ENCODE measurements at places on chromosomes 12 and 14.
A peak's percentile ranks its signal among the peaks of the same experiment; 100 is the strongest.

- no peak for DNase-seq
Measured at GRCh38 chr12:119772431-119772830, 104.5 kb downstream of the PRKAB1 start.

GRCh38 chr14:102610968-102611811, 18.7 kb downstream of the RCOR1 start:
- DNase-seq, result no peak

- no peak for DNase-seq
Measured at GRCh38 chr12:130299574-130299973, 38.1 kb upstream of the PIWIL1 start.

GRCh38 chr14:62776300-62776699, 269.0 kb downstream of the KCNH5 start:
- DNase-seq, result no peak

- DNase-seq, result no peak
Measured at GRCh38 chr12:105294886-105295479, 35.5 kb upstream of the C12orf75 start.

- DNase-seq, result no peak
Measured at GRCh38 chr14:81432219-81432661, 32.1 kb upstream of the STON2 start.

- peak; percentile 53 for DNase-seq
Measured at GRCh38 chr12:113048716-113049127, 7.8 kb upstream of the DTX1 start.

- DNase-seq, result no peak
Measured at GRCh38 chr12:43835264-43835655, 621 bp upstream of the TMEM117 start.

DNA sequence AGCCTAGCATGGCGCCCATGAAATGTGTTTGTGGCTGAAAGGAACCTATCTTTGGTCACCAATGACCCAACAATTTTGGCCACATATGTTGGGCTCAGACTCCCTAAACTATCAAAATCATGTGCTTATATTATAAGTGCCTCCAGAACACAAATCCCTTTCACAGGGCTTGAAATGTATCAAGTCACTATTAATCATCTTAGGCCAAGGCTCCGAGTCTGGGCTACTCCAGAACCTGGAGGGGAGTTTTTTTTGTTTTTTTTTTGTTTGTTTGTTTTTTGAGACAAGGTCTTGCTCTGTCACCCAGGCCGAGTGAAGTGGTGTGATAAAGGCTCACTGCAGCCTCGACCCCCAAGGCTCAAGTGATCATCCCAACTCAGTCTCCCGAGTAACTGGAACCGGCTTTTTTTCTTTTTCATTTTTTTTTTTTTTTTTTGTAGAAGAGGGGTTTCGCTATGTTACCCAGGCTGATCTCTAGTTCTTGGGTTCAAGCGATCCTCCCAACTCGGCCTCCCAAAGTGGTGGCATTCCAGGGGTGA, 989 bp upstream of the DRAM1 start:
- DNase-seq, result no peak

- no peak for DNase-seq
Measured at GRCh38 chr12:117646520-117646919, 285.1 kb upstream of the NOS1 start.

DNA sequence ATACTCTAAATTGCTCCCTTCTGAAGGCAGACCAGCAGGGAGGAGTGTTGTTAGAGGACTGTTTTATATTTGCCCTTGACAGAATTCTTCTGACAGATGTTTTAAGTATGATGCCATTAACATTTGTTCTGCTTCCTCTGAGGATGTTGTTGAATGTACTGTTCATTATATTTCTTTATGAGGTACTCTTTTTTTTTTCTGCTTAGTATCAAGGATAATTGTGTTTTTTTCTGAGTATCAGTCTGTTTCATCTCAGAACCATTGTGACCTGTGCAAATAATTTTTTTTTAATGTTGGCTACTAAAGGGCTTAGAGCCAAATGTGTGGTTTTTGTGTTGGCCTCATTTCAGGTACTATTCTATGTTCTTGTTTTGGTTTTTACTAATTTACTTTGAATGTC, 10.6 kb downstream of the METAP2 start:
- DNase-seq, result no peak

- DNase-seq, result no peak
Measured at GRCh38 chr12:12821975-12822374, 8.8 kb downstream of the DDX47 start.

- no peak for DNase-seq
Measured at GRCh38 chr14:65639216-65639615, 226.7 kb downstream of the FUT8 start.

GRCh38 chr12:11545484-11546330, 103.8 kb upstream of the ETV6 start:
- DNase-seq, result no peak

GRCh38 chr14:100350276-100350926, 27.3 kb downstream of the SLC25A47 start:
- DNase-seq, result no peak

DNA sequence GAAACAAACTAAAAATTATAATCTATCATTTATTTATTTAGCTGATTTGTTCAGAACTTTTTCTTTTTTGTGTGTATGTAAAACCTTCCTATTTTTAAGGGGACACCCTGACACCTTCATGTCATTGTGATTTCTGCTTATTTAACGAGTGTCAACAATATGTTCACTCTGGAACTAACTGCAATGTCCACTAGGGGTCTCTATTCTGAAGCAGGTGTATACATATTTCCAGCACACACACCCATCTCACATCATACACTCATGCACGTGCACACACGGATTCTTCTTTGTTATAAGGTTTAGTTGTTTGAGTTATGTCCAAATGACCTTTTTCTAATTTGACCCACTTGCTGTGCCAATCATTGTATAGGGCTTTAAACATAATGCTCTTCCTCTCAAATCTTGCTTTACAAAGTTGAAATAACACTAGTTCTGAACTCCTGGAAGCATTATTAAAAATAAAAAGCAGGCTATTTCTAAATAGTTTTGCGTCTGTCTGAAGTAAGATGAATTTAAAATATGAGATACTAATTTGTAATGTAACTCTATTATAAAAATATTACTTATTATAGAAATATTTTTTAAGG, 15.5 kb downstream of the E2F7 start:
- peak; percentile 39 for DNase-seq

GRCh38 chr14:52878469-52878868, 72.4 kb downstream of the FERMT2 start:
- DNase-seq, result no peak

DNA sequence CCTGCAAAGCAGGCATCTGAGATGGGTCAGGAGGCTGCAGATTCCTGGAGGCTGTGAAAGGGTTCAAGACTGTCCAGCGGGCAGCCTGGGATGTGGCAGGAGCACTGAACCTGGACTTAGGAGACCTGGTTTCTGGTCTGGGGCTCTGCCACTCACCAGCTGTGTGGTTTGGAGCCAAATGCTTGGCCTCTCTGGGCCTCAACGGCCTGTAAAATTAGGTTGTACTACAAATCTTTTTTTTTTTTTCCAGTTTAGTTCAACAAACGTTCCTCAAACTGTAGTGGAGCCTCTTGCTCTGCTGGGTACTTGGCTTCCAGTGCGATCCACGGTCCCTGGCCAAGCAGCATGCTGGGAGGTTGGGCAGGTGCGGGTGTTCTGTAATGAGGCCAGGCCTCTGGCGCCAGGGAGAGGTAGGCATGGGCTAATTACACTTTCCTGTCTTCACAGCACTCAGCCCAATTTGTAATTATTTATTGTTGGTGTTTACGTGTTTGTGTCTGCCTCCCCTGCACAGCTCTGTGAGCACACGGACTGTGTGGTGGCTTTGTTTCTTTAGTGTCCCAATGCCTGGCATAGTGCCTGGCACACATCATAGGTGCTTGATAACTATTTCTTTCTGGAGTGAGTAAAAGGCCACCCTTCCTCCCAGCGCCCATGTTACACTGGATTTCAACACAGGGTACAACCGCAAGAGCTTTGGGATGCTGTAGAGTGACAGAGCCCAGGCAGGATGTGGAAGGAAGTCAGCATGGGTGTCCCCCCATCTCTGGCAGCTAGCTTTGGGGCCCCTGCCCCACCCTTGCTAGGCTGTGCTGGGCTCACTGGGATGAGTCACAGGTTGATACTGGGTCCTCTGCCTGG, 5.8 kb upstream of the KRT80 start:
- DNase-seq, result no peak

DNA sequence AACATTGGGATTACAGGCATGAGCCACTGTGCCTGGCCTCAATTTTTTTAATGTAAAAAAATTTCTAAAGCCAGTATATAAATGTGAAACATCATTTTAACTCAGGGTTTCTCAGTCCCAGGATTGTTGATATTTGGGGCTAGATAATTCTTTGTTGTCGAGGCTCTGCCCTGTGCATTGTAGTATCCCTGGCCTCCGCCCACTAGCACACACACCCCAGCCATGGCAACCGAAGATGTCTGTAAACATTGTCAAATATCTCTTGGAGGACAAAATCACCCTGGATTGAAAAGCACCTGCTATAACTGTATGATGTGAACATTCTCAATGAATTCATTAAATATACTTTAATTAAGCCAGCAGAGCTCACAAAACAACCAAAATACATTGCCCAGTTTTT, 8.4 kb upstream of the CIT start:
- DNase-seq, result no peak

GRCh38 chr12:81627336-81628189, 131.6 kb downstream of the PPFIA2 start:
- peak; percentile 11 for DNase-seq

DNA sequence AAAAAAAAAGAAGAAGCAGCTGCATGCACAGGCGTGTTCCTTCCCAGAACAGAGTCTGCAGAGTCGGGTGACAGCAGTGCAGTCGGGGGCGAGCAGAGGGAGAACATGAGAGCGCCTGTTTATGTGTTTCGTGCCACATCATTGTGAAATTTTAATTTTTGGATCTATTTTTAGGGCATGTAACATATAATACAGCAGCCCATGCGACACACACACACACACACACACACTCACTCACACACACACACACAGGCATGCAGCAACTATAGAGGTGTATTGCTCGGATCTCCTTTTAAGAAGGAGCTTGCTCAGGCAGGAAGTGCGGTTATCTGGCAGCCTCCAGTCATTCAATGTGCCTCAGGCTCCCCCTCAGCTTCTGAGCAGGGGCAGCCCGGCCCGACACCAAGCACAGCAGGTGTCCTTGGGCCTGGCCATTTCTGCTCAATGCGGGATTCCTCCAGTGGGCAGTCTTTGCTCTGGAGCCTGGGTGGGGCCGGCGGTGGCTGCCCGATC, 71.8 kb downstream of the ZNF664 start:
- no peak for DNase-seq

DNA sequence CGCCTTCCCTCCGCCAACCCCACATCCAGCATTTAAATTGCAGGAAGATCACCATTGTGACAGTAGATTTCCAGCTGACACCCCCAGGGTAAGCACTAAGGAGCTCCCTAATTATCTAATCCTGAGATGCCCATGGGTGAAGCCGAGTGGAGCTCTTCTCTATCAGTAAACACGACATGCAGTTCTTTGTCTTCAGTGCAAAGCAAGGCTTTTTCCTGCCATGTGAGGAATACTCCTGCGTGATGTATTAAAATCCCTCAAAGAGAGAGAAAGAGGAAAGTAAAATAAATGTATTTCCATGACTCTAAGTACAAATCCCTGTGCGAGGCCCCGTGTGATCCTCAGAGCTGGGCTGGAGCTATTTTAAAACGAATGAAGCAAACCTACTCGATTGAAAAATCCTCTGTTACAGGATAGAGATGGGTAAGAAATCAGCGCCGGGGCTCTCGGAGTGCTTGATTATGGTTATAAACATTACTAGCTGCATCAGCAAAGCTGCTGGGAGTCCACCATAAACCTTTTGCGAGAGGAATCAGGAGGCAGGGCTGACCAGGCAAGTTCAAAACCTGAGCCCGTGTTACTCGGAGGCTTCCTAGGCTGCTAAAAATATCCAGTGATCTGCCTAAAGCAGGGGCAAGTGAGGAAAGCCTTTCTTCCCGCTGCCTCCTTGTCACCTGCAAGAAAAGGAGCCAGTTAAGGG, 61.5 kb downstream of the MAP1LC3B2 start:
- no peak for DNase-seq

- DNase-seq, result no peak
Measured at GRCh38 chr12:43361031-43361710, 190.8 kb downstream of the ADAMTS20 start.
